ENCODE measurements at places on chromosomes 13 and 19.

DNA sequence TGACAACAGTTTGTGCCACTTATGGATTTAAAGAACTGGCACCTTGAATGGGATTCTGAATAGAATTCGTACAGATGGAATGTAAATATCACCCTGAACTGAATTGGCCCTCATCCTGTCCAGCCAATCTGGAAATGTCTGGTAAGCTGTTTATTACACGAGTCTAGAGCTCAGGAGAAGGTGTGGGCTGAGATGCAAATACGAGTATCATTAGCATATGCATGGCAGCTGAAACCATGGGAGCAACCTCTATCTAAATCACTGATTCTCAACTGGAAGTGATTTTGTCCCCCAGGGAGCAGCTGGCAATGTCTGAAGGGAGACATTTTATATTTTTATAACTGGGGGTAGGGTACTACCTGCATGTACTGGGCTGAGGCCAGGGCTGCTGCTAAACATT lies 15.6 kb upstream of the VWA8 start:
- no peak for DNase-seq

- peak; percentile 68 for DNase-seq
Measured at GRCh38 chr19:17448131-17448967, at the start of gene TMEM221. Gene TMEM221 (minus strand): TSS chr19:17448668. CDS start chr19:17448462, 206 bp downstream.

- peak; percentile 87 for DNase-seq
Measured at GRCh38 chr13:113816946-113817859, 46.7 kb downstream of the GAS6 start.

DNA sequence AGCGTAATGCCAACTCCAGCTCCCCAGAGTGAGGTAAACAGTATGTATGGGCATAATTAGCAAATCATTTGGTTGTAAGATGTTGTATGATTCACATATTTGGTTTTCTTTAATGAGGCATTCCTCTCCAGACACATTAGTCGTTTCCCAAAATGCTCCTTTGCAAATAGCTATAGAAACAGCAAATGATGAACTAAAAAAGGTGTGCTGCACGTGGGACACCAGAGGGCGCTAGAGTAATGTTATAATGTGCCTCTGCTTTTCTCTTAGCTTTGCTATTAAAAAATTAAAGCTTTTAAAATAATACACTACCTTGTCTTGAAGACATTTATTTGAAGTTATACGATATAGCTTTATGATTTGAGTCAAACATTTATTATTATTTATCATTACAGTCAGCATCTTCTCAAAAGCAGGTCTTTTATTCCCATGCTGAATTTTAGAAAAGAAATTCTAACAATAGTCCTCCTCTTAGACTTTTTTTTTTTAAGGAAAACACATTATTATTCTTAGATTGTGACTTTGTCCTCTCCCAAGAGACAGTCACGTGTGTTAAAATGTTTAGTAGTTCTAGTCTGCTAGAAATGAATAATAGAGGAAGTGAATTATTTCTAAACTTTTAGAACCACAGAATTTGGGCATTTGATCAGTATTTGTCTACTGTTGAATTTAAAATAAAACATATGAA lies 121.6 kb upstream of the FRY start:
- peak; percentile 32 for DNase-seq
